ENCODE measurements at places on chromosomes 4 and X.

GRCh38 chr4:151862766-151863165, 102.0 kb upstream of the GATB start:
- DNase-seq, result no peak

- no peak for DNase-seq
Observed at GRCh38 chr4:151472711-151473110, 63.7 kb downstream of the FHIP1A start.

DNA sequence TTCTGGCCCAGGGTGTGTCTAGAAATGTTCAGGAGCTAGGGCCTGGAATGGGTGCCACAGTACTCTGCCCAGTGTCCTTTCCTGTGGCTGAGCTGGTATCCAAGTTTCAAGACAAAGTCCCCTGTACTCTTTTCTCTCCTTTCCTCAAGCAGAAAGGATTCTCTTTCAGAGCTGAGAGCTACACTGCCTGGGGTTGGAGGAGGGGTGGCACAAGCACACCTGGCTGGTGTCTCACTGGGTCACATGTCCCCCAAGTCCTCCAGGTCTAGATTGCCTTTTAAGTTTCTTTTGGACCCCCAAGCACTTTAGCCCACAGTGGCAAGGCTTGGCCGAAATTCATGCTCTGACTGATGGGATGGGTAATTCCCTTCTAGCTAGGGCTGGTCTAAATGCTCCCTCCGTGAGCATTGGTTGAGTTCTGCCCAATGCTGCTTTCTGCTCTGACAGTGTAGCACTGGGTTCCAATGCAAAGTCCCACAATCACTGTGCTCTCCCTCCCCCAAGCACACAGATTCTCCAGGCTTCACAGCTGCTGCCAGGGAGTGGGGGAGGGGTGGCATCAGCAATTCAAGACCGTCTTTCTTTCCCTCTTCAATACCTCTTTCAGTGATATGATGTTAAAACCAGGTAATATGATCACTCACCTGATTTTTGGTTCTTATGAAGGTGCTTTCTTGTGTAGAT, 47.8 kb downstream of the BEX3 start:
- DNase-seq, result no peak

DNA sequence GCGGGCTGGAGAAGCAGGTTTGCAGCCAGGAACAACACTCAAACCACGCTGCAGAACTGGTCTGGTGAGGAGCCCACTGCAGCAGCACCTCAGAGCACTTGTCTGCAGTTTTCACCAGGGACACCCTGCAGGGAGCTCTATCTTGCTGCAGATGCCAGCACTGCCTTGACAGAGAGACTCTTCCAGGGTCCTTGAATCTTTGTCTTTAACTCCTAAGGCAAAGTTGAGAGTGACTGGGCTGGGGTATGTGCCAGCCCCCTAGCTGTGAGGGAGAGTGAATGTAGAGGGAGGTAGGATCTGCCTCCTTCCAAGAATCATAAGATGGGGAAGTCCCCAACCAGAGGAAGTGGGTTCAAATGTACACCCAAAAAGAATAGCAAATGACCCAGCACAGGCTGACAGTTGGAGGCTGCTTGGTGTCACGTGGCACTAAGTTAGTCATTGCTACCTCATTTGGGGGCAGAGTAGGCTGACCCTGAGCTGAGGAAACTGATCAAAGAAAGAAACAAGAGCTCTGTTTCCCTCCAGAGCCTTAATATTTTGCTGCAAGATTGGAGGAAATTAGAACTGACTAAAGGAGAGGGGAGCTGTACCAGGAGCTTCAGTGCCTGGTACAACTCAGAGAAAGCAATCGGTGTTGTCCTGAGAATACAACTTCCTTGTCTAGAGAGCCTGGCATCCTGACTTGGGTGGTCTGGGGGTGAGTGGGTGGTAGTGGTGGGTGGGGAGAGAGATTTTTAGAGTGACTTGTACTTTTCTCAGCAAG, 28.2 kb upstream of the HUWE1 start:
- no peak for DNase-seq

GRCh38 chr4:41747230-41748055, 1.1 kb downstream of the PHOX2B start:
- no peak for DNase-seq

DNA sequence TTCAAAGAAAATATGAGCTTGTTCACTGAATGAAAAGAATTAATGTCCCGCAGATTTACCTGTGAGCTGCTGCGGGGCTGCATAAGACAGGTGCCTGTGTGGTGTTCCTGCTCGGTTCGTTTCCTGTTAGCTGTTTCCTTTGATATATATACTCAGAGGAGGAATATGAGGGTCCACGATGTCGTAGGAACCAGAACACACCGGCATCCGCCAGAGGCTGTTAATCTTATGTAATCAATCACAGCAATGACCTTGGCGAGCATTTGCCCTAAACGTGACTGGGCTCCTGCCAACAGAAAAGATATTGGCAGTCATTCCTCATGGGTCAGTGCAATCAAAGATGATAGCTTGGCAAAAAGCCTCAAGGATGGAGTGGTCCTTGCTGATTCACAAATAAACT, 260.1 kb downstream of the EVC2 start:
- DNase-seq, result no peak

- no peak for DNase-seq
Observed at GRCh38 chr4:6296026-6296425, 26.4 kb downstream of the WFS1 start.

- DNase-seq, result no peak
Observed at GRCh38 chrX:3181846-3182245, 140.6 kb downstream of the ARSF start.

DNA sequence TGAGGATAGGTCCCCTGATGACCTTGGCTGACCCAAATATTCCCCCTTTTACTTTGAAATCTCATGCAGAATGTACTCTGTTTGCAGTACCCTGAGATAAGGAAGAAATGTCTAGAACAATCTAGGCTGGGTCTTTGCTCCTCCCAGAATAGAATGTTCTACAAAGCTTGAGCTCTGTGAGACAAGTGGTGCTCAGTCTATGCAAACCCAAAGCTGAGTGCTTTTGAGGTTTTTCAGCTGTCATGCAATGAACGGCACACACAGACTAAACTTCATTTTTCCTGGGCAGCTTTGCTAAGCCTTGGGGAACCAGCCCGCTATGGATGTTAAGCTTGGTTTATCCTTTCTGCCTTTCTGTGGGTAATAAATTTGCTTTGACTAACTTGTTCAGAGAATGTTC, 513.6 kb downstream of the FAT4 start:
- DNase-seq, result no peak

GRCh38 chr4:178356725-178357124, 914.5 kb upstream of the AGA start:
- DNase-seq, result no peak

GRCh38 chrX:9533611-9534010, 68.8 kb downstream of the TBL1X start:
- no peak for DNase-seq

DNA sequence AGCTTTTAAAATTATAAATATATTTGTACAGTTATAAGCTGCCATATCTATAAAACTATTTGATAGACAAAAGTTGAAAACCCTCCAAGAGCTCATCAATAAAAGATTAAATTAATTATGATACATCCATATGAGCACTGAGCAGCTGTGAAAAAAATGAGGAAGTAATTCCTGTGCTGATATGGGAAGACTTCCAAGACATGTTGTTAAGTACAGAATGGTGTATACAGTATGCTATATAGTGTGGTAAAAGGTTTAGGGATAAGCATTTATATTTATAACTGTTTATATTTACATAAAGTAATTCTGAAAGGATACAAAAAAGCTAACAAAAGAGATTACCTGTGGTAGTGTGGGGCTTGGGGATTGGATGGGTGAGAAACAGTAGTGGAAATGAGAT, 92.8 kb upstream of the BMP2K start:
- DNase-seq, result no peak

DNA sequence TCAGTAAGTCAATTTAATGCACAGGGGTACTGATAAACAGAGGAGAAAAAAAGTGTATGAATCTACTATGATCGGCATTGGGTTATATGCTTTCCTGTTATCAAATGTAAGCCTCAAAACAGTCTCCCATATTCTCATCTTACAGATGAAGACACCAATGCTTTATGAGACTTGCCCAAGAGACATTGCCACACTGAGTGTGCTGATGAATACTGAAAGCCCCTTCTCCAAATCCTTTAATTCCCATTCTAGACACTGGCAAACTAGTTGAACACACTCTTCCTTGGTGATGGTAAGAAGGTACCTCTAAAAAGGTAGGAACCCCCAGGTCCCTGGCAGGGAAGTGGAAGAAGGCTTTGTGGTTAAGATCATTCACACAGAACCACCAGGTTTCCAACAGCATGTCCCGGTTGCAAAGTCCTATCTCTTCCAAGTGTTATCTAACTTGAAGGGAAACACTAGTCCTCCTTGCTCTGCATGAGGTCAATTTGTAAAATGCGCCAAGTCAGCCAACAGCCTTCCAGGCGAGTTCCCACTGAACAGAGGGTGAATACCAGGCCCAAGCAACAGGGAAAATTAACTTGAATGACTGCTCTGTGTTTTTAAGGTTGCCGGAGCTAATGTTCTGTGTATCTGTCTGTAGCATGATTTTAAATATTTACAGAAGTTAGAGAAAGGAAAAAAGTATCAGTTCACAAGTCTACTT, 5.1 kb downstream of the SETD7 start:
- no peak for DNase-seq

Data from NCI-H510A (cell line).